ENCODE measurements at places on chromosomes 5 and 9. TPM values are rescaled to one million over a fixed set of nuclear protein-coding genes. Genes with fewer than 3 reads are reported as not detected.

DNA sequence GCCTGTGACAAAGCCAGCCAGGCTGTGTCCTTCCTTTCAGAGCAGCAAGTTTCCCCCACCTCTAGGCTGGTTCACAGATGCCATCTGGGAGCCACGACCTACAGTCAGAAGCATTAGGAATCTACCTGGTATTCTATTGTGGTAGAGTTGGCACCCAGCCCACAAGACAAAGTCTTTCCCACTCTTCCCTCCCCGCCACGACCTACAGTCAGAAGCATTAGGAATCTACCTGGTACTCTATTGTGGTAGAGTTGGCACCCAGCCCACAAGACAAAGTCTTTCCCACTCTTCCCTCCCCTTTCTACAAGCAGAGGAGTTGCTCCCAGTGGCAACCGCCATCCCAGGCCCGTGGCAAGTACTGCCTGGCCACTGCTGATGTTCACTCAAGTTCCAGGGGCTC is 157.8 kb upstream of the TNC start:
- no peak overlapping the region for H3K27ac ChIP-seq
- no peaks in the 10 kb centered on the region for H3K36me3 ChIP-seq
- H3K27me3 ChIP-seq: no peaks in the 10 kb centered on the region

- H3K4me3 ChIP-seq: no peak overlapping the region
- no peaks in the 10 kb centered on the region for H3K27me3 ChIP-seq
- DNase-seq: no peak
- H3K4me1 ChIP-seq: peaks cover 37% of the 10 kb centered on the region
Observed at GRCh38 chr9:14301006-14301405, 12.9 kb downstream of the NFIB start.

GRCh38 chr5:43155394-43156096 is 34.8 kb downstream of the ZNF131 start:
- H3K4me1 ChIP-seq: no peaks in the 10 kb centered on the region
- H3K36me3 ChIP-seq: no peaks in the 10 kb centered on the region
- no peak for DNase-seq
- no peaks in the 10 kb centered on the region for H3K27me3 ChIP-seq
- no peak overlapping the region for H3K4me3 ChIP-seq

The CLTA gene
- 317 TPM for total RNA-seq

The MYORG gene
- total RNA-seq: 7.0 TPM

- peak overlapping the region; percentile 100 for H3K4me3 ChIP-seq
- no peaks in the 10 kb centered on the region for H3K27me3 ChIP-seq
- peak overlapping the region; percentile 98 for H3K27ac ChIP-seq
- peaks cover 56% of the 10 kb centered on the region for H3K4me1 ChIP-seq
- H3K36me3 ChIP-seq: no peaks in the 10 kb centered on the region
- DNase-seq: peak; percentile 17
Observed at GRCh38 chr9:124661271-124661670, 109.8 kb downstream of the NR6A1 start.

The POLR3G gene
- total RNA-seq: 15.0 TPM

DNA sequence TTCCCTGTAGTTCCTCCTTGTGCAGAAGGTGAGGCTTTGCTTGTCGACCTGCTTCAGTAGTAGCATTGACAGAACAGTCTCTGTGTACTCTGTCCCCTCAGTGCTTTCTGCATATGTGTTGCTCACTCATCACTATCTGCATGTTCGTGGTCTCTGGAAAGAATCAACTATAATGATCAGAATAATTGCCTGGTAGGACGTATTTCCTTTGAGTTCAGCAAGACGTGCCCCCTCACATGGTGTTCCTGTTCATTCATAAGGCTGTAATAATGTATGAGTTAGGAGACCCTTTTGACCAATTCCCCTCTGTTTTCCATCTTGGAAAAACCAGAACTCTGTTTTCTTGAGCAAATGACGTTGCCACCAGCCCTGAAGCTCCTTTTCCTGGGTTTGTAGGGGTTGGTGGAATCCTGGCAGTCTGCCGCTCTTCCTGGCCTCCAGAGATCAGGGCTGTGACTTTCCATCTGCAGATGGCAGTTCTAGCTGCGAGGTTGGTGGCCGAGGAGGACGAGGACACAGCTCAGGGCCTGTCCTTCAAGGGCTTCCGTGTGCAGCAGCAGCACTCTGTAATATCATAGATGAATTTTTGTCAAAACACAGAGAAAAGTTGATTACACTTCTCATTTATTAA is 61.9 kb downstream of the EXOSC2 start:
- no peaks in the 10 kb centered on the region for H3K36me3 ChIP-seq
- H3K27me3 ChIP-seq: no peaks in the 10 kb centered on the region
- H3K4me3 ChIP-seq: no peak overlapping the region
- H3K27ac ChIP-seq: peak overlapping the region; percentile 44
- peak; percentile 51 for DNase-seq

DNA sequence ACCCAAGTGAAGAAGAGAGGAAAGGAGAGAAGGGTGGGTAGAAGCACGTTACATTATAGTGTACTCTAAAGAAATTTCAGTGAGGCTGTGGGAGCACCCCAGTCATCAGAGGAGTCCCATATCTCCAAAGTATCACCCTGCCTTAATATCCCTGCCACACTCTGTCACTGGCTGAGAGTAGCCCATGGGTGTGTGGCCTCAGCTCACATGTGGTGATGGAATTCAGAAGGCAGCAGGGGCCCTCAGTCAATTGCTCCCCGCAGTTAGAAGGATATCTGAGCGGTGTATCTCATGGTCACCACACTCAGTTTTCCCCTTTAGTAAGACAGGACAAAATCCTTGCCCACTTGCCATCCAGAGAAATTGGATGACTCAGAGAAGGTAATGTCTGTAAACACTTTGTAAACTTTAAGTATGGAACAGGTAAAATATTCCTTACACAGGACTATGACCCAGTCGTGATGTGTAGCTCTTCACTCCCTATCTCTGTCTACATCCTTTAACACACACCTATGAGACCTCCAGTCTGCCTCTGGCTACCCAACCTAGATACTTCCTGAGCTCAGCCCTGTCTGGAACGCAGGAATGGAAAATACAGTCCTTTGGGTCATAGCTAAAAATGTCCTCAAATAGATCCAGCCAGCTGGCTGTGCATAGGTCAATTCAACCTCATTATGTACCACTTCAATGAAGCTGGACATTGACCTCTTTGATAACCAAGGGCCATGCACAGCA is 24.3 kb upstream of the PLIN2 start:
- no peak overlapping the region for H3K27ac ChIP-seq
- no peak for DNase-seq
- no peaks in the 10 kb centered on the region for H3K4me1 ChIP-seq
- no peaks in the 10 kb centered on the region for H3K36me3 ChIP-seq
- H3K27me3 ChIP-seq: no peaks in the 10 kb centered on the region
- H3K4me3 ChIP-seq: no peak overlapping the region

- peaks cover 71% of the 10 kb centered on the region for H3K27me3 ChIP-seq
- DNase-seq: no peak
- H3K27ac ChIP-seq: no peak overlapping the region
- peaks cover 12% of the 10 kb centered on the region for H3K4me1 ChIP-seq
- H3K4me3 ChIP-seq: no peak overlapping the region
- no peaks in the 10 kb centered on the region for H3K36me3 ChIP-seq
Observed at GRCh38 chr5:150771034-150771795, 7.3 kb upstream of the SMIM3 start.

DNA sequence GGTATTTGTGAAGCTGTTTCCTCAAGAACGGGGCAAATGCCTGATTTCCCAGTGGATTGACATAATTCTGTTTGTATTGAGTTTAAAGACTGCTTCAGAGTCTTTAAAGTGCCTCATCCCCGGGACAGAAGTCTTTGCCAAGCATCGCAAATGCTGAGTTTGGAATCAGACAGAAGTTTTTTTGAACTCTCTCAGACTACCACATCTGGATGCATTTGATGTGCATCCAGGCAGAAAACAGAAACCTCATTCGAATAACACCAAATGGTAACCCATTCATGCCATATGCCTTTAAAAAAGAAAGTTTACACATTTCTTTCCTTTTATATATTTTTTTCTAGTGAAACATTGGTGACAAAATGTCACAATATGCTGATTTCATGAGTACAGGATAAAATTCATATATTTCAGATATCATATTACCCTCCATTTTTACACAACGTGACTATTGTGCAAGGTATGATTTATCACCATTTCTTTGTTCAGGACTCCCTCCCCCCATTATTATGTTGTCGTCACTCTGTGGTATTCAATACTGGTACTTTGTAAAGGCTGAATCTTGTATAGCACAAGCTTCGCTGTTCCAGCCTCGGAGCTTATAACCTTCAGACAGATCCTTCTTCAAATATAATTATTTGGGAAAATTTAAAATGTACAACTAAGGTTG is 91.1 kb downstream of the ZNF608 start:
- H3K27ac ChIP-seq: peak overlapping the region; percentile 79
- H3K4me3 ChIP-seq: no peak overlapping the region
- no peaks in the 10 kb centered on the region for H3K27me3 ChIP-seq
- H3K36me3 ChIP-seq: no peaks in the 10 kb centered on the region
- peaks cover 65% of the 10 kb centered on the region for H3K4me1 ChIP-seq
- no peak for DNase-seq

- no peak for DNase-seq
- H3K4me1 ChIP-seq: no peaks in the 10 kb centered on the region
- H3K27ac ChIP-seq: no peak overlapping the region
Observed at GRCh38 chr5:121432-121831, 29.5 kb downstream of the PLEKHG4B start.

DNA sequence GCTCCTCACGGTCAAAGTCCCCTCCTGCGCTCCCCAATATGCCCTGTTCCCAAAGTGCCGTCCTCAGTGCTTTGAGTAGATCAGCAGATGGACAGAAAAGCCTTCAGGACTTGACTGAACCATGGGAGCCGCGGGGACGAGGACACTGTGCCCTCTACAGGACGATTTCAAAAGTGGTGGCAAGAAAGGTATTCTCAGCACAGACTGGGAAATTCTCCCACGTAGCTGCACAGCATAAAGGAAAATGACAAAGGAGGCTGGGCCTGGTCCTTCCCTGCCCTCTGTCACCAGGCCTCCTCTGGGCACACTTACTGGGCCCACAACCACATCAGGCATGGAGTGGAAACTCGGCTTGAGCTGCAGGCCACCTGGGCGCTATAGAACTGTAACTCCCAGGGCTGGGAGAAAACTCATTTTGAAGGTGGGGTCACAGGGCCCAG is 16.7 kb upstream of the MTMR12 start:
- no peak overlapping the region for H3K4me3 ChIP-seq
- peak; percentile 80 for DNase-seq
- H3K36me3 ChIP-seq: no peaks in the 10 kb centered on the region
- no peaks in the 10 kb centered on the region for H3K27me3 ChIP-seq
- H3K4me1 ChIP-seq: no peaks in the 10 kb centered on the region

The EMB gene
- not detected for total RNA-seq

GRCh38 chr9:127187231-127187956 is 65.0 kb upstream of the ANGPTL2 start:
- no peaks in the 10 kb centered on the region for H3K27me3 ChIP-seq
- H3K27ac ChIP-seq: peak overlapping the region; percentile 84
- no peaks in the 10 kb centered on the region for H3K36me3 ChIP-seq

The GABRA1 gene
- total RNA-seq: not detected

The TRIM41 gene
- 17.3 TPM for total RNA-seq

- H3K4me1 ChIP-seq: no peaks in the 10 kb centered on the region
- no peak for DNase-seq
- no peak overlapping the region for H3K27ac ChIP-seq
- H3K4me3 ChIP-seq: no peak overlapping the region
- H3K36me3 ChIP-seq: no peaks in the 10 kb centered on the region
Observed at GRCh38 chr5:2014058-2014610, 131.4 kb upstream of the IRX4 start.

The GRK6 gene
- total RNA-seq: 37.0 TPM

- H3K36me3 ChIP-seq: no peaks in the 10 kb centered on the region
- H3K4me1 ChIP-seq: no peaks in the 10 kb centered on the region
- no peak overlapping the region for H3K4me3 ChIP-seq
- H3K27me3 ChIP-seq: no peaks in the 10 kb centered on the region
- no peak for DNase-seq
Observed at GRCh38 chr9:108383796-108384195, 472.0 kb downstream of the ACTL7B start.

- no peaks in the 10 kb centered on the region for H3K27me3 ChIP-seq
- peaks cover 51% of the 10 kb centered on the region for H3K4me1 ChIP-seq
- peaks cover 2% of the 10 kb centered on the region for H3K36me3 ChIP-seq
- peak; percentile 25 for DNase-seq
- H3K27ac ChIP-seq: peak overlapping the region; percentile 48
Observed at GRCh38 chr5:172450861-172451695, 3.2 kb downstream of the SH3PXD2B start.

The SIT1 gene
- total RNA-seq: not detected

- H3K4me1 ChIP-seq: no peaks in the 10 kb centered on the region
- no peaks in the 10 kb centered on the region for H3K36me3 ChIP-seq
- H3K27me3 ChIP-seq: peaks cover 49% of the 10 kb centered on the region
- DNase-seq: no peak
- H3K4me3 ChIP-seq: no peak overlapping the region
Observed at GRCh38 chr5:2750026-2750757, 1.3 kb downstream of the IRX2 start.

DNA sequence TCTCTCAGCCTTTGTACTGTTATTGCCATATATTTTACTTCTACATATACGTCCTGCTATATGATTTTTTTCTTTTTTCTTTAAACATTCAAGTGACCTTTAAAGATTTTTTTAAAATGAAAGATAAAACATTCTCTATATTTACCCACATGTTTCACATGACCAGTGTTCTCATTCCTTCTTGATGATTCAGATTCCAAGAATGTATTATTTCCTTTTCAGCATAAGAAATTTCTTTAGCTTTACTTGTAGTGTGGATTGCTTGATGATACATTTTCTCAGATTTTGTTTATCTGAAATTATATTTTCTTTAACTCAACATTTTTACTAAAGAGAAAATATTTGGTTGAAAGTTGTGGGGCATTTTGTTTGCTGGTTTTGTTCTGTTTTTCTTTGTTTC is 792.1 kb downstream of the BRINP1 start:
- peak overlapping the region; percentile 87 for H3K27ac ChIP-seq
- peak; percentile 77 for DNase-seq
- H3K36me3 ChIP-seq: no peaks in the 10 kb centered on the region
- H3K27me3 ChIP-seq: no peaks in the 10 kb centered on the region
- H3K4me3 ChIP-seq: no peak overlapping the region
- peaks cover 17% of the 10 kb centered on the region for H3K4me1 ChIP-seq

- H3K36me3 ChIP-seq: no peaks in the 10 kb centered on the region
- H3K27ac ChIP-seq: no peak overlapping the region
- peaks cover 7% of the 10 kb centered on the region for H3K4me1 ChIP-seq
Observed at GRCh38 chr5:1527533-1528205, 3.9 kb upstream of the LPCAT1 start.

GRCh38 chr5:62909326-62909725 is 330.7 kb downstream of the LRRC70 start:
- no peak overlapping the region for H3K4me3 ChIP-seq
- H3K27me3 ChIP-seq: no peaks in the 10 kb centered on the region
- H3K4me1 ChIP-seq: no peaks in the 10 kb centered on the region
- no peaks in the 10 kb centered on the region for H3K36me3 ChIP-seq
- no peak for DNase-seq

- H3K36me3 ChIP-seq: no peaks in the 10 kb centered on the region
- no peak overlapping the region for H3K4me3 ChIP-seq
- no peak for DNase-seq
- peaks cover 76% of the 10 kb centered on the region for H3K27me3 ChIP-seq
- no peaks in the 10 kb centered on the region for H3K4me1 ChIP-seq
- H3K27ac ChIP-seq: no peak overlapping the region
Observed at GRCh38 chr5:173245319-173246134, 10.5 kb upstream of the NKX2-5 start.

The CSF1R gene
- total RNA-seq: not detected

The DCTN3 gene
- 91.0 TPM for total RNA-seq
